Psoas muscle (tissue), 8 donors: ENCODE measurements at places on chromosomes 6 and 20. TPM values are rescaled to one million over a fixed set of nuclear protein-coding genes. Genes with fewer than 3 reads are reported as not detected.

DNA sequence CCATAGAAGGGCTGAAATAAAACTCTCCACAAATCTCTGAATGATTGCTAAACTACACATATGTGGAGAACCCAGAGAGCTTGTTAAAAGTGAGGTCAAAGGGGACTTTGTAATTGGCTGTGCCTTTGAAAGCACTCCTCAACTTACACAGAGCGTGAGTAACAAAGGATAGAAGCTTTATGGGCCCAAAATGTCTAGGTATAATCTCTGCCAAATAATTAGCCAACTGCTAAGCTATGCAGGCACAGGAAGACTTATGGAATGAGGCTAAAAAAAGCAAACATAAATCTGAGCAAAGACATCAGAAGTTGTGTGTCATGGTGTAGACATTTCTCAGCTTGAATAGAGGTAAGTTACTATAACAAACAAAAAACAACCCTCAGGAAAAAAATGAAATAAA is 23.3 kb upstream of the UST start:
- no peak for DNase-seq

DNA sequence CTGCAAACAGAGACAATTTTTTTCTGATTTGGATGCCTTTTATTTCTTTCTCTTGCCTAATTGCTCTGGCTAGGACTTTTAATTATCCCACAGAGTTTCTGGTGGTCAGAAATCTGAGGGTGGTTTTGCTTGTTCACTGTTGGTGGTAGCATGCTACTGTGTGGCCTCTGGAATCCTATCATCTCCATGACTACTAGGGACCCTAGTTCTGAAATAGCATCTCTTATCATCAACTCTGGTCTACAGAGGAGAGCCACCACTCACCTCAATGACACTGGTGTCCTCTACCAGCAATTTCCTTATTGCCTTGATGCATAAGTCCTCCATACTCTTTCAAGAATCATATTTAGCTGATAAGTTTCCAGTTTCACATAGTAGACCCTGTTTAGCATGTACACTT is 27.5 kb upstream of the STX11 start:
- no peak for DNase-seq

Gene BIRC7
- not detected for total RNA-seq

Gene LRRN4
- total RNA-seq = not detected

- no peak for DNase-seq
These were observed 55.1 kb downstream of the ID4 start for GRCh38 chr6:19892260-19892659.
